CD8-positive, alpha-beta memory T cell (primary cell): ENCODE measurements at places on chromosomes 7 and 10.
A peak's percentile ranks its signal among the peaks of the same experiment; 100 is the strongest.

GRCh38 chr7:22872096-22872807 lies 49.6 kb upstream of the TOMM7 start:
- DNase-seq: no peak

GRCh38 chr10:44006771-44007170 lies 358.1 kb upstream of the ZNF32 start:
- no peak for DNase-seq

- no peak for DNase-seq
Observed at GRCh38 chr10:62133618-62134017, 135.0 kb downstream of the RTKN2 start.

GRCh38 chr7:129986600-129986999 lies 33.8 kb upstream of the UBE2H start:
- no peak for DNase-seq

DNA sequence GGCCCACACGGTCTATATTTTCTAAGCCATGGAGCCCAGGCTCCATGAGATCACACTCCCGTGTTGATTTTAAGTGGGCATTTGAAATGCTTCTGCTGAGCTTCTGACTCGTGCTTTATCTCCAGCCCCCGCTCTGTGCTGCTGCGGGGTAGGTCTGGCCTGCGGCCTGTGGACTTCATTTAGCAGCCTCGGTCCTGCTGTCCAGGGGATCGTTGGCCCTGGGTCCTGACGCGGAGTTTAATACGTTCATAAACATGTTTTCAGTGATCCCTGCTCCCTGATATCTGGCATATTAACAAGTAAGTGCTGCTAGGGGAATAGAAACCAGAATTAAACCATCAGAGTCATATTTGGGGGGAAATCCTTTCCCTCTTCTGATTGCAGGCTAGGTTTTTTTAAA lies 540.3 kb upstream of the MGMT start:
- DNase-seq: no peak

GRCh38 chr7:105322655-105323277 lies 66.0 kb downstream of the SRPK2 start:
- DNase-seq: no peak

DNA sequence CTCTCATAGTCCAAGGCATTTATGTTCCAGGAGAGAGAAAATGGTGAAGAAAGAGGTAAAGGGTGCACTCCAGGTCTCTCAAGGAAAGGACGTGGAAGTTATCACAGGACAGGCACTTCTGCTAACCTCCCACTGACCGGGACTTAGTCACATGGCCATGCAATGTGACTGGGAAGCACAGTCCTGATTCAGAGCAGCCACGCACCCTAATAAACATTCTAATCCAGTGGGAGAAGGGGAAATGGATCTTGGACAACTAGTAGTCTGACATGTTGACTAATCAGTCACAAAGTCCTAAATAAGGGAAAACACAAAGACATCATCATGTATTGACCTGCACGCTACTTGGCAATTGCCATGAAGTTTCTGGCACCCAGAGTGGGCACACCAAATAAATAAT lies 417.5 kb upstream of the ZMIZ1 start:
- no peak for DNase-seq

GRCh38 chr7:96719164-96719563 lies 9.5 kb upstream of the SEM1 start:
- no peak for DNase-seq

DNA sequence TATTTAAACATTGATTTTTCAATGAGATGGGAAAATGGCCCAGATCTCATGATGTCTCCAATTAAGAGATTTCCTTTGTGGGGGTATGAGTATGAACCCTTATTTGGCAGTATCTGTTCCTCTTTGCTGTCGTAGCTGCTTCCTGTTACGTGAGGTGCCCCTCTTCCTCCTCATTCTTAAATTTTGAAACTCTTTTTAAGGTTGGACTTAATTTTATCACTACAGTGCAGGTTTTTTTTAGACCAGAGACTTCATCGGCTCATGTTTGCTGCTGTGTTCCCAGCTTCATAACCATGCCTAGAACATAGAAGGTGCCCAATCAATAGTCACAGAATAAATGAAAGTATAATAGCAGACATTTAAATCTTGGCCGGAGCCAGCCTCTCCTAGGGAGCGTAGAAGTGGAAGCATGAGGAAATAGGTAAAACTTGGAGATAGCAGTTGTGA lies 2.4 kb downstream of the MIOS start:
- DNase-seq: no peak

- DNase-seq: no peak
Observed at GRCh38 chr7:70353330-70353945, 755.2 kb downstream of the AUTS2 start.

DNA sequence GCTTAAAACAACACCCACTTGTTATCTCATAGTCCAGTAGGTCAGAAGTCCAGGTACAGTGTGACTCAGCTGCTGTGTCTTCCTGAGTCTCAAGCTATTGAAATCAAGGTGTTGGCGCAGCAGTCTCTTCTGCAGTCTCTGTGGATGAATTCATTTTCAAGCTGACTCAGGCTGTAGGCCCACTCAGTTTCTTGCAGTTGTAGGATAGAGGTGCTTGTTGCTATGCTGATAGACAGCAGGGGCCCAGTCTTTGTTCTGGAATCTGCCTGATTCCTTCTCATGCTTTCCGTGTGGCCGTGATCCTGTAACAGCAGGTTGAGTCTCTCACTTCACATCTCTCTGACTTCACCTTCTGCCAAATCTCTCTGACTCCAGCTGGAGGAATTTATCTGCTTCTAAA lies 400.4 kb upstream of the POM121L12 start:
- DNase-seq: no peak

DNA sequence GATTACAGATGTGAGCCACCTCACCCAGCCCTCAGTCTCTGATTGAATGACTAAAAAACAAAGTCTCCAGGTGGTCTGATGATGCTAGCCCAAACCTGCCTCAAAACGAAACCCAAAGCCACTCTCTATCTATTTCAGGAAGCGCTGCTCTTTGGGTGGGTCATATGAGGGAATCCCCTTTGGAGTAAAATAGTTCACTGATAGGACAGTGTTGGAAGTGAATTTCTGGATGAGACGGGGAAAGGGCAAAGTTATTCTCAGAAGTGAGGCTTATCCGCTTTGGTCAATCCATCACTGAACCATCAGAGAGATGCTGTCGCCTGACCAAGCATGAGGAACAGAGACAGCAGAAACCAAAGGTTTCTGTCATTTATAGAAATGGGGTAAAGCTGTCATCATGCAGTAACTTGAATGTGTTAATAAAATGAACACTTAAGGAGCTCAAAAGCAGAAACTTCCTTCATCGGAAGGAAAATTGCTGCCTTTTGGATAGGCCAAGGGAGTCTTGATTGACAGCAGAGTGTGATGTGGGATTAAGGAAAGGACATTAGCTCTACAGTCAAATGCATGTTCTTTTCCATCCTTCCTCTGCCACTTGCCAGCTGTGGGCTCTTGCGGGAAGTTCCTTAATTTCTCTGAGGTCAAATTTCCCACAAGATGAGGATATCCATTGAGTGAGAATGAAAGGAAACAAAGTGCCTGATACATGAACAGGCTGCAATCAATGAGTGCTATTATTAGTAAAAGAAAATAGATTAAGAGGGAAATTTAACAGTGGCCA lies 64.9 kb upstream of the C1QL3 start:
- DNase-seq: no peak

DNA sequence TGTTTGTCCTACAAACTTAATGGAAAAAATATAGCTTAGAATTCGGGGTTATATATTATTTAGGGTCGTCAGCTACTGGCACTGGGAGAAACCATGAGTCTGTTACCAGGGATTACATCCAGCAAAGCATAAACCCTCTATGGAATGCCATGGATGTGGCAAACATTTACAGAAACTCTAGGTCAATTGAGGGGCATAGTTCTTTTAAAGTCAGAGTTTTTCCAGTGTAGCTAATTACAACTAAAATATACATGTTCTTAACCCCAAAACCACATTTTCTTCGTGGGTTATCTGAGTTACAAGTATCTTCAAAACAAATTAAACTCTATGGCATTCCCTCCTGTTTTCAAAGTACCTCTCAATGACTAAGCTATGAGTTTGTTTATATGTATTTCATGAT lies 99.3 kb upstream of the THSD7A start:
- DNase-seq: no peak

DNA sequence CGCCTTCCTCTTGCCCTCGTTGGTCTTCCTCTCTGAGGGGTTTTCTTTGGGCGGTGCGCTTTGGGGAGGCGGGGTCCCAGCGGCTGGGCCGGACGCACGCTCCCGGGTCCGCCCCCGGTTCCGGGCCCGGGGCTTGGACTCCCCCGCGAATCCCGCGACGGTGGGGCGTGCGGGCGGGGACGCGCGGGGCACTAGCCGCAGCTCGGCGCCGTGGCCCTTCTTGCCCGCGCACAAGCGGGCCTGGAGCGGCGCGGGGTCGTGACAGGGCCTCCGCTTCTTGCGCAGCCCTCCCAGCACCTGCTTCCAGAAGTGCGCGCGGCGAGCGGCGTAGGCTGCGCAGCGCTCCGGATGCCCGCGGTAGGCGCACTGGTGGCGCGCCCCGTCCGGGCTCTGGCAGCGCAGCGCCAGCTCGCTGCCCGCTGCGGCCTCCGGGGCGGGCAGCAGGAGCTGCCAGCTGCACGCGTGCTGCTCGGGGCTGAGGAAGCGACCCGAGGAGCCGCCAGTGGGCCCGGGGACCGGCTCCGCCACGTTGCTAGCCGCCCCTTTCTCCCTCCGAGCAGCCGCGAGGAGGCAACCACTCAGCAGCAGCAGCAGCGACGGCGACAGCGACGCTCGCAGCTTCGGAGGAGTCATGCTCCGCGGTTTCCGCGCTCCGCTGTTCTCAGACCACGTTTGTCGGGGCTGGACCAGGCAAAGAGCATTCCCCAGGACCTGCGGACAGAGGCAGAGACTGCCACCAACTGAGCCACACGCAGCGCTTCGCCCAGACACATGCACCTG lies 759 bp downstream of the FGFBP3 start:
- DNase-seq: peak; percentile 71
